IPS DF 6.9 (cell line): ENCODE measurements at places on chromosomes 2 and 18.

- DNase-seq: peak; percentile 9
Measured at GRCh38 chr2:75772908-75773630, 62.4 kb upstream of the GCFC2 start.

DNA sequence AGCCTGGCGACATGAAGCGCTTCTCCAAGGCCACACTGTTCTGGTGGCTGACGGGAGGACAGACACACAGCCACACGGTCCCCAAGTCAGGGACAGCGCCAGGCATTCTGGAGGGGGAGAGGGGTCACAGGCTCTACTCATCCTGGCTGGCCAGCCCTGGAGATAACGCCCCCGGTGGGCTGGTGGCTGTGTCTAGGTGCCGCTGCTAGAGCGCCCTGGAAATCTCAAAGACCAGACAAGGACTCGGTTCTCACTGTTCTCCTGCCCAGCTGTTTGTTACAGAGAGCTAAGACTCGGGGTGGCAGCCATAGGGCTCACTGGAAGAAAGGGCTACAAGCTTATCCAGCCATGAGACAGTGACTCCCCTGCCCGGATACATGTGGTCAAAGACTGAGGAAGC, 72.0 kb downstream of the KCNF1 start:
- no peak for DNase-seq

DNA sequence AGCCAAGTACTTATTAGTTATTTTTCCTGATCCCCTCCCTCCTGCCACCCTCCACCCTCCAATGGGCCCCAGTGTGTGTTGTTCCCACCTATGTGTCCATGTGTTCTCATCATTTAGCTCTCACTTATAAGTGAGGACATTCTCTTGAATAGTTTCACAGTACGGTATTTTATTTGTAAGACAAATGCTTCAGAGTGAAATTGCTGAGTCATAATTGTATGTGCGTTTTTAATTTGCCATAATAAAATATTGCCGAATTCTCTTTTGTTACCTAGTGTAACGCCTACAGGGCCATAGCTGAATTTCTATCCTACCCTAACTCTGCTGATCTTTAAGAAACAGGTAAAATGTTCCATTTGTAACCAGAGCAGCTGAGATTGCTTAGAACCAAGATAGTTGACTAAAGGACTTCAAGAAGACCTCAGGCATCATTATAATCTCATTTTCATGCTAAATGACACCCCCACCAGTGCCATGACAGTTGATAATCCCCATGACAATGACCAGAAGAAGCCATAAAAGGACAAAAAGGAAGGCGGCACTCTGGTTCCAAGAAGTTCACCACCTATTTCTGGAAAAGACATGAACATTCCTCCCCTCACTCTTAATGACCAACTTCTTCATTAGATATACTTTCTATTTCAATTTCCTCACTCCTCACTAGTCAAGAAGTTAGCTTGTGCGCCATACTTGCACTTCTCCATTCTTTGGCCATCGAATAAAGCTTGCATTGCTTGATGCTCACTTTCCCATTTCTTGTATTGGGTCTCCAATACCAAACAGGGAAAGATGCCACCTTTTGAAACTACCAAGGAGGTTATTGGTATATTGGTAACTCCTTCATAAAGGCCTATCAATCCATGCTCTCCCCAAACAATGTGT, 18.4 kb downstream of the SCN9A start:
- no peak for DNase-seq

DNA sequence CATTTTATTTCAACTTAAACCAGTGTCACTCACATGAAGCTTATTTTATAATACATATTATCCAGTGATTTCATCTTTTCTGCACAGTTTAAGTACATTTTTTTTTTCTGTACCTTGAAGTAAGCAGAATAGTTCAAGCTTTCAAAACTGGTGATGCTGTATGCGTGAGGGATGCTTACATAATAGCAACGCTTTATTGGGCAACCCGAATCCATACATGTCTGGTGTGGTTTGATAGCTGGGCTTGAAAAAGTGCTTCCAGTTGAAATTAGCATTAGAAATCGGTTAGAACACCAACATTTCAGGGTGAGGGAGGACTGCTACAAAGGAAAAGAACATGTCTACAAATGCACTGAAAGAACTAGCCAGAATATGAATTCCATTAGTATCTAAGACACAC, 117.4 kb downstream of the MBP start:
- DNase-seq: no peak

GRCh38 chr2:72271766-72272641, 124.3 kb upstream of the CYP26B1 start:
- no peak for DNase-seq

- DNase-seq: no peak
Measured at GRCh38 chr2:106085181-106085940, 108.7 kb downstream of the UXS1 start.

GRCh38 chr18:63908858-63909257, 1.1 kb downstream of the SERPINB10 start:
- no peak for DNase-seq

DNA sequence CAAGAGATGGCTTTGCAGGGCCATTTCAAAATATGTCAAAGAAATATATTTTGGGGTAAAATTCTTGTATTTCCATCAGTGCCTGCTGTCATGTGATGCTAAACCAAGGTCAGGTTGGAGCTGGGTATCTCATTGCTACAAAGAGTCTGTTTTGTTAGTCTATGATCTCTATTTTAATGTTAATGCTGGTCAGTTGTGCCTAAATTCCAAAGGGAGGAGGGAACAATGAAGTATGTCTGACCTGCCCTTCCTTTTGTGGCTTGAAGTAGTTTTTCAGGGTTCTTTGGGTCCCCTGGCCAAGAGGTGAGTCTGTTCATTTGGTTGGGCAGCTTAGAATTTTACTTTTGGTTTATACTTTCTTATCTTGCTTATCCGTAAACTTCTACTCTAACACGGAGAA, 61.6 kb upstream of the DYNAP start:
- no peak for DNase-seq

DNA sequence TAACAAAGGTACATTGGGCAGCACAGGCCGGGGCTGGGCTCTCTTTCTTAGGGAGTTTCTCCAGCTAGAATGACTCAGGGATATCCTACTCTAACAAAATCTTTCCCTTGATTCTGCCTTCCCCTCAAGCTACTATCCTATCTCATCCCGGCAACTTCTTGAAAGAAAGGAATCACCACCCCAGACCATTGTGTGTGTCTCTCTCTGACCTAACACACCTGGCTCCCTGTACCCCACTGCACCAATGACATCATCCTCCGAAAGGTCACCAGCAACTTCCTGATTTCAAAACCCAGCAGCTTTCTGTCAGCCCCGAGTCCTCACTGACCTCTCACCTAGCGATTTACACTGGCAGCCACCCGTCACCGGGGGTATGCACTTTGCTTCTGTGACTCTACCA, 72.1 kb upstream of the MAP4K4 start:
- DNase-seq: no peak

- DNase-seq: no peak
Measured at GRCh38 chr18:79918615-79919011, 32.8 kb downstream of the SLC66A2 start.
